ENCODE measurements at places on chromosomes 3 and 15.

GRCh38 chr15:57777003-57777402, 70.5 kb downstream of the POLR2M start:
- no peak for DNase-seq

DNA sequence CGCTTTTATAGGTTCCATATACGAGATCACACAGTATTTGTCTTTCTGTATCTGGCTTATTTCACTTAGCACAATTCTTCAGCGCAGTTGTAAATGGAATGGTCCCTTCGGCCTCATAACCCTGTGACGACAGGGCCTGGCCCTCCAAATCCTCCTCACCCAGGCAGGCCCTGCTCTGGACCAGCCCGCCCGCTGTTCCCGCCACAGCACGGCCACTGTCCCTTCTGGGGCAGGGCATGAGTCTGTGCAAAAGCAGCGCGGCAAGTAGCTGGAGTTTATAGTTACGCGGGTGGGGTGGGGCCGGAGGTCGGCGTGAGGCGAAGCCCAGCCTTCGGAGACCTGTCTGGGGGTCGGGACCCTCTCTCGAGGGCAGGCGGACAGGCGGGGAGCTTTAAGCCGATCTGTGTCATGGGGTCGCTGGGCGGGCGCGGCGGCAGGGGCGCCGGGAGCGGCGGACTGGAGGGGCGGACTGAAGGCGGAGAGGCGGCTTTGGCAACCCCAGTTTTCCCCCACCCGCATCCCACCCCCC, 543 bp downstream of the ARPIN start:
- DNase-seq = peak; percentile 55

GRCh38 chr3:51929420-51930003, 12.2 kb downstream of the RRP9 start:
- no peak for DNase-seq

- DNase-seq = no peak
Measured at GRCh38 chr3:117480972-117481371, 771.4 kb downstream of the TUSC7 start.

DNA sequence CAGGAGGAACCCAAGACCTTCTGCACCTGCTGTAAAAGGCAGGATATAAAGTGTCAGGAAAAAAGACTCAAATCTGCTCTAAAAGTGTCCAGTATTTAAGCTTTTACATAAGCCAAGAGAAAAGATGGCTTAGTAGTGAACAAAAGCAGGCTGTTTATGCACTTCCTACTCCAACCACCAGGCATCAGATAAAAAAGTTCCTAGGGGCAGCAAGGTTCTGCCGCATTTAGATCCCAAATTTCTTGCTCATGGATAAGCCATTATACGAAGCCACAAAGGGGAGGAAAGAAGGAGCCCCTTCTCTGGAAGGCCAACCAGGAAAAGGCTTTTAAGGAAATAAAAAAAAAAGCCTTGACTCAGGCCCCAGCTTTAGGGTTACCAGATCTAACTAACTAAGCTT, 10.6 kb upstream of the SLC9C1 start:
- no peak for DNase-seq

DNA sequence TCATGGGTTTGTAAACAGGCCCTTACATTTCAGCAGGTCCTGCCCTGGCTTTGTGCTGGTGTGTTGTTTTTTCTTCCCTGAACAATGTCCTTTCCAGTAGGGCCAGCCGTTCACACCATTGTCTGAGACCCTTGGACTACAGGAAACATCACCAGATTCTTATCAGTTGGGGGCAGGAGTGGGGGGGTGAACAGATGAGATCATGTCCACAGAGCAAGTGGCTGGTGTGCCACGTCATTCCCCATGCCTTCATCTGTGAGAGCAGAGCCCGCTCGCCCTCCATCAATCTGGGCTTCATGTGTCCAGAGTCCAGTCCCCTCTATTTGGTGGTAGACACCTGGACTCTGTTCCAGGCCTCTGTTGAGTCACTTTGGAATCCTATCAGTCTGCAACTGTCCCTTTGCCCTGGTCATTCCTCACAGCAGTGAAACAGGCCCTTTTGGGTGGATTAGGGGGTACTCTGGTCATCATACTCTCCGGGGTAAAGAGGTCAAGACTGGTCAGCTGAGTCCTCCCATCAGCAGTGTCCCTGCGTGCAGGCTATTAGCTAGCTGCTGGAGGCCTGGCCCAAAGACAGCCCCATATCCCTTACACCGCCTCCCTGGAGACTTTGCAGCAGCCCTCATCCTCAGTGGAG, 15.0 kb downstream of the SEMA3G start:
- no peak for DNase-seq

- no peak for DNase-seq
Measured at GRCh38 chr3:192216067-192216466, 511.3 kb downstream of the FGF12 start.

DNA sequence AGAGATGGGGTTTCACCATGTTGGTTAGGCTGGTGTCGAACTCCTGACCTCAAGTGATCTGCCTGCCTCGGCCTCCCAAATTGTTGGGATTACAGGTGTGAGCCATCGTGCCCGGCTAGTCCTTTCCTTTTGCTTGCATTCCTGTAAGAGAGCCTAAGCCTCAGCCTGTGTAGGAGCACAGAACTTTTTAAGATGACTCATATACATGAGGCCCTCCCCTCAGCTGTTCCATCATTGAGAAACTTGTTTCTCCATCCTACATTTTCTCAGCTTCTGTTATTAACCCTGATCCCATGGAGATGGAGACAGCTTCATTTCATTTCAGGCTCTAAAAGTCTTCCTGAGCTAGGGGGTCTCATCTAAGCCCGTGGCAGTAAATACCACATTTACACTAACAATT, 123.3 kb downstream of the PLOD2 start:
- no peak for DNase-seq

DNA sequence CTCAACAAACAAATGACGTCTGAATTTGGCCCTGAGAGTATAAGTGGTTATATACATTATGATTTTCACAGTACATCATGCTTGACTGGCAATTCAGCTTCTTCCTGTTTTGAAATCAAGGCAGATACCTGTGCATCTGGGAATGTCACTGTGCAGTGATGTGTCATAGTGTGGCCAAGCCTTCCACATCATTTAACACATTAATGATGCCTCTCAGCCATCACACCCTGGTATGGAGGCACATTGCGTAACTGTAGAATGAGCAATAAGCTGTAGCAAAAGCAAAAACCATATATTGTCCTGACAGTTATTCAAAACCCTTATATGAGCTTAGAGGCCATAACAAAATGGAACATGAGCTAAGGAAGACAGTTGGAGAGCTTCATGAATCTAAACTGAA, 246.0 kb downstream of the EPHA3 start:
- no peak for DNase-seq

DNA sequence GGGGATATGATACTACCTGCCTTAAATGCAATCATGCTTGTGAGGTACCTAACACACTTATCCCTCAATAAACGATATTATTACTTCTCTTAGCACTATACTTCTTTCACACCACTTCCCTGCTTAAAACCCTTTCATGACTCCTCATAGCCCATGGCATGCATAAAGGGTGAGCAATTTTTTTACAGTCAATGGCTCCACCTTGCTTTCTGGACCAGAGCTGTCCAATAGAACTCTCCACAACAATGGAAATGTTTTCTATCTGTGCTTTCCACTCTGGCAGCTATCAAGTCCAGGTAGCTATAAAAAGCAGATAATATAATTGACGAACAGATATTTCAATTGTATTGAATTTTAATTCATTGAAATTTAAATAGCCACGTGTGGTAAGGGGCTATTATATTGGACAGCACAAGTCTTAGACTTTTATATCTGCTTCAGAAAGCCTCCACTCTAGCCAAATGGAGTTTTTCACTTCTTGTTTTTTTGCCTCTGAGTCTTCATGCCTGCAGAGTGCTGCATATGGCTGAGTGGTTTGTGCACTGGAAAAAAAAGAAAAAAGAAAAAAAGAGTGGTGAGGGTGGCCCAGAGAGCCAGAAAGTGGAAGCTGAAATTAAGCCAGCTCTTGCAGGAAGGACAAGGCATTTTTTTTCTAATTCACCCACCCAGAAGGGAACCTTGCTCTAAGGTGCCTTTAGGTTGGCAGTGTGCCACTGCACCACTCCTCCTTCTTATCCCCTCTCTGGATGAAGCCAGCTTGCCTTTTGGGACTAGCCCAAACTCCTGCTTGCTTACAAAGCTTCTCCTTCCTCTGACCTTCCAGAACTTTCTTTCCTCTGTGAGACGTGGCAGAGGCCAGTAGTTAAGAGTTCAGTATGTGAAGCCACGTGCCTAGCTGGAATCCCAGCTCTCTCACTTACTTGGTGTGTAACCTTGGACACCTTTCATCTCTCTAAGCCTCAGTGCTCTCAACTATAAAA, 239.0 kb upstream of the LRTM1 start:
- no peak for DNase-seq

- DNase-seq = peak; percentile 13
Measured at GRCh38 chr15:31609258-31609681, 282.6 kb downstream of the KLF13 start.

DNA sequence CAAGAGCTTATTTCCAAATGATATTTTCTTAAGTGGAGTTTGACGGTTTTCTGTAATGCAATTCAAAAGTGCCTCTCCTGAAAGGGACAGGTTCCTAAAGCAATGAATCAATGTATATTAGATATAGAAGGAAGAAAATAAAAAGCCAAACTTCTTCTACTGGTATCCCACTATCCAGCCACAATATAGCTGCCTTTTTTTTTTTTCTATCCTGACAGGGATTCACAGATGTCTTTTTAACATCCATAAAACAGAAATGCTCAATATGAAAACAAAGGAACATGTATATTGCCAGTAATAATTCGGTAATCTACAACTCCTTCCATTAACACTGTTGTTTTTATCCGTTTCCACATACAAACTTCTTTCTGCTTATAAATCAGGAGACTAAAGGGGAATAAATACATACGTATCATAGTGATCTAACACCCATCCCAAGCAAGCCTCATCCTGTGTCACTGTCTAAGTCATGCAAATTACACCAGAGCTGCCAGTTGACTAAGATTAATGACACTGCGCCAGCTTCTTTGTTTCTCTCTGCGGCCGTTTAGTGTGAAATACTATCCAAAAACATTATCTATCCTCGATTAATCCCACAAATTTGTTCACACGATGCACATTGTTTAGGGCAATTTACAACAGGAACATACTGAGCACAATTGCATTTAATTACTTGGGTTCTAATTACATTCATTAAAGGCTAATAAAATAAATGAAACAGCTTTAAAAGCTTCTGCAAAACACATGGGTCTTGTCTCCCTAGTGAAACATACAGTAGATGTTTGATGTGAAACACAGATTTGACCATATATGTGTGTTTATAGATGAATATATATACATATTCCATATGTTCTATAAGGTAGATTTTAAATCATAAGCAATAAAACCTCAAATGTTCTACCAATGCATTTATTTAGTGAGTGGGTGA, 51.9 kb upstream of the CDIN1 start:
- DNase-seq = no peak

DNA sequence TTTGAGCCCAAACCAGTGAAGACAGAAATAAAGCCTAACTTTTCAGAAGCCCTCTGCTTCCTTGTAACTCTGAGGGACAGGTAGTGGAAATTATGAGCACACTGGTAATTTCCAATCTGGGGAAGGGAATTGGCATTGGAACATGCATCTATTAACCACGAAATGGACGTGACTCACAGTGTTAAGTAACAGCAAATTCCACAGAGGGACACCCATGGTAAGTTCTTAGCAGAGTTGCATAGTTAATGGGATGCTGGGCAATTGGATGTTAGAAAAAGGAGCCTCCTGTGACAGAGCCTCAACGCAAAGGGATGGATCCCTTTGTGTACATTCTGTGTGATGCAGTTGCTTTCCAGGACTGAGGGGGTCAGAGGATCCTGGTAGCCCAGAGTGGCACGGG, 168.6 kb downstream of the SEMA6D start:
- DNase-seq = no peak

GRCh38 chr15:89912674-89913396, at the start of gene ARPIN:
TSS of gene ARPIN (minus strand) at chr15:89912952. CDS start at chr15:89912835, 117 bp downstream.
- DNase-seq = peak; percentile 64

DNA sequence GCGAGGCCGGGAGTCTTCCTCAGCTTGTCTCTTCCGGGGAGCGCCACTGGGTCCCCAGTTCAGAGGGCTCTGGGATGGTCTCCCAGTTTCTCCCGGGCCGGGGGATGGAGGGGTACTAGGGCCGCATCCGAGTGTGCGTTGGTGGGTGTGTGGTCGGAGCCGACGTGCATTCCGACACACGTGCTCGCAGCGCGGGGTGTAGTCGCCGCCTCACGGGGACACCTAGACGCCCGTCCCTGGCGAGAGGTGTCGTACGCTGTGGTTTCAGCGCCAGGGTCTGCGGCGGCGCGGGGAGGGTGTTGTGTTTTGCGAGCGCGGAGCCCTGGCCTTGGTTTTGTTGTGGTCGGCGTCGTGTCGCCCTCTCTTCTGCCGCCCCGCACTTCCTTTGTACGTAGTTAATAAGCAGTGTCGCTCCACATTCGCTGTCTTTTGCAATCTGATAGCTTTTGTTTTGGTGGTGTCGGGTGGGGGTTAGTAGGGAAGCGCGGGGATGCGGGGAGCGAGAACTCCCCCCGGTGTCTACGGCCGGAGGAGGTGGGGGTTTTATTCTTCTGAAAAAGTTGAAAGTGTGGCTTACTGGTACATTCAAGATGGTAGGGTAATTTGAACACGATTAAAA, 2.2 kb downstream of the IGF1R start:
- no peak for DNase-seq

DNA sequence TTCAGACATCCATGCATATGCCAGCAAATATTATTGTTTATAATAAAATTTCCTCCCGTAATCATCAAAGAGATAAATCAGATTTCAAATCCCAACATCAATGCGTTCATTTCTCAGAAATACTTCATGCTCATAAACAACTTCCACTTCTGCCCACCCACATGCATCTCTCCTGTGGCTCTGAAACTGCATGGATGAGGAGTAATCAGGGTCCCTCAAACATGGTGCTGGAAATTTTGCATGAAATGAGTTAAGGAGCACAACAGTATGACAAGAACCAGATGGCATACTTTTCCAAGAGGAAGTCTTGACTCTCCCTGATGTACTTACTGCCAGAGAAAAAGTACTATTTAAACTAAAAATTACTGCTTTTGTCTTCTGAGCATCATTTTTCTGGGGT, 26.9 kb upstream of the MFSD1 start:
- DNase-seq = no peak

- DNase-seq = no peak
Measured at GRCh38 chr3:170471149-170471548, 52.5 kb downstream of the CLDN11 start.

DNA sequence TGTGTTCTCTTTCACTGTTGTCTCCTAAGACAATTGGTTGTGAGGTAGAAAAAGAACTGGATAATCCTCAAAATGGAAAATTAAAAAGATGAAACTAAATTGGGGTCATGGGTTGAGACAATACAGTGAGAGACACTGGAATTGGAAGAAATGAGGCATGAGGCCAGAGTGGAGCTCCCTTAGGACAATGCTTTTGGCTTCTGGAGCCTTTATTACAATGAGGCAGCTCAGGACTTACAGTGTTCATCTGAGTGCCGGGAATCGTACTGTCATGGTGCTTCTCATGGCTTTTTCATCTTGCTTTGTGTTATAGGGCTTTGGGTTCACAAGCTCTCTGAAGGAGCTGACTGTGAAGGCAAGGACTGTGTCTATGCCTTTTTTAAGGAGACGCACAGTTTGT, 293.5 kb downstream of the SOX2 start:
- no peak for DNase-seq
